ENCODE measurements at places on chromosomes 5 and 9. TPM values are rescaled to one million over a fixed set of nuclear protein-coding genes. Genes with fewer than 3 reads are reported as not detected.

The FAT2 gene
- under 0.01 TPM for total RNA-seq

The RASGRF2 gene
- 53.7 TPM for total RNA-seq

The APC gene
- 36.8 TPM for total RNA-seq

The TAF11L5 gene
- not detected for total RNA-seq

The PCDHB14 gene
- total RNA-seq: 0.29 TPM

The TMEM174 gene
- not detected for total RNA-seq

The HTR4 gene
- total RNA-seq: not detected
